ENCODE measurements at places on chromosomes 4 and X.

DNA sequence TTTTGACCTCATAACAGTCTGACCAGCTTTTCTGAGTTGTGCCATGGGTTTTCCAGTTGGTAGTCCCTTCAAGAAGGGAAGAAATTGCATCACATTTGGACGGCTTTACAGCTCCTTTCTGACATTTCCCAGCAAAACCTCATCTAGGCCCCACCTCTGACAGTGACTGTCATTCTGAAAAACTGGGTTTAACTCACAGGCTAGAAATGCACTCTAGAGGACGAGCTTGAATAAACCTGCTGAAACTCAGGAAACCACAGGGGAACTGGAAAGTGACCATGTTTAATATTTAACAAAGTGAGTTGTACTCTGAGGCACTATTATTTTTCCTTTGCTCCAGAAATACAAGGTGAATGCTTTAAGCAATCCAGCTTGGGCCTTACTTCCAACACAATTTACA, 434.3 kb upstream of the RASGEF1B start:
- DNase-seq, result no peak

GRCh38 chrX:38277136-38277535, 50.2 kb downstream of the RPGR start:
- no peak for DNase-seq

DNA sequence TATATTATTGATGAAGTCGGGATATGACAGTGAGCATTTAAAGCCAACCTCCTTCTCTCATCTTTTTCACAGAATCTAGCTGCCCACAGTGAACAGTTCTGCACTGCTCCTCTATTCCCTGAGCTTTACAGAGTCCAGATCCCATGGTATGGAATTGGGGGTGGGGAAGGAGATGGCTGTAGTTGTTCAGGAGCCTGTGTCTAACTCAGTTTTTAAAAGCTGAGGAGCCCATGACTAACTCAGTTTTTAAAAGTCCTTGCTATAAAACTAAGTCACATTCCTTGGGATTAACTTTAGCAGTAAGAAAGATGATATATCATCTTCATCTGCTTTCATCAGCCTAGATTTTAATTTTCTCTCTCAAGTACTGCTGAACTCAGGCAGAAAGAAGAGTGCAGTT, 96.4 kb upstream of the STIM2 start:
- DNase-seq, result no peak

- no peak for DNase-seq
Observed at GRCh38 chr4:131052646-131053045, 1956.7 kb downstream of the C4orf33 start.

- no peak for DNase-seq
Observed at GRCh38 chr4:131046821-131047220, 1950.9 kb downstream of the C4orf33 start.

DNA sequence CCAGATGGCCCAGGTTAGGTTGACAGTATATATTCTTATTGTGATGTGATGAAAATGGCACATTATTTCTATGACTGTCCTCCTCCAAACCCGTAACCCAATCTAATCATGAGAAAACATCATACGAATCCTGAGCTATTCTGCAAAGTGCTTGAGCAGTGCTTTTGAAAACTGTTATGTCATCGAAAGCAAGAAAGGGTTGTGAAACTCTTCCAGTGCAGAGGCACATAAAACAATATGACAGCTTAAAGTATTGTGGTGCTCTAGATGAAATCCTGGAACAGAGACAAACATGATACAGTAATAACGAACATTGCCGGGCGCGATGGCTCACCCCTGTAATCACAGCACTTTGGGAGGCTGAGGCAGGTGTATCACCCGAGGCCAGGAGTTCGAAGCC, 1648.0 kb downstream of the STIM2 start:
- no peak for DNase-seq

DNA sequence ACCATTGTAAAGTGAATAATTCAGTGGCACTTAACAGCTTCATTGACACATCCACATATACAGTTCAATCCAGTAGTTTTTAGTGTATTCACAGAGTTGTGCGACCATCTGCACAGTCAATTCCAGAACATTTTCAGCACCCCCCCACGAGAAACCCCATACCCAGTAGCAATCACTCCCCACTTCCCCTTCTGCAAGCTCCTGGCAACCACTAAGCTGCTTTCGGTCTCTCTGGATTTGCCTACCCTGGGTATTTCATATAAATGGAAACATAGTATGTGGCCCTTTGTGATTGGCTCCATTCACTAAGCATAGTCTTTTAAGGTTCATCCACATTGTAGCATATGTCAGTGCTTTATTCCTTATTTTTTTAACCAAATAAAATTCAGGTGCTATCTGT, 10.0 kb downstream of the MSL3 start:
- no peak for DNase-seq

DNA sequence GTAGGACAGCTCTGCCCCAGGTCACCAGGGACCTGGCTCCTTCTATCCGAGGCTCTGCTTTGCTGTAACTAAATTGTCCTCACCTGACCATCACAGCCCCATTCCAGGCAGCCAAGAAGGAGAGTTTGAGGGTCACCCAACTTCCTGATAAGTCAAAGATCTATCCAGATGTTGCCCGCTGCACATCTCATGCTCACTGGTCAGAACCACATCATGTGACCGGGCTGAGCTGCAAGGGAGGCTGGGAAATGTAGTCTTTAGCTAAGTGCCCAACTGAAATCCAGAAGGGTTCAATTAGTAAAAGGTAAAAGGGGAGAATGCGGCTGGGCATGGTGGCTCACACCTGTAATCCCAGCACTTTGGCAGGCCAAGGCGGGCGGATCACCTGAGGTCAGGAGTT, 18.4 kb downstream of the HMX1 start:
- no peak for DNase-seq

DNA sequence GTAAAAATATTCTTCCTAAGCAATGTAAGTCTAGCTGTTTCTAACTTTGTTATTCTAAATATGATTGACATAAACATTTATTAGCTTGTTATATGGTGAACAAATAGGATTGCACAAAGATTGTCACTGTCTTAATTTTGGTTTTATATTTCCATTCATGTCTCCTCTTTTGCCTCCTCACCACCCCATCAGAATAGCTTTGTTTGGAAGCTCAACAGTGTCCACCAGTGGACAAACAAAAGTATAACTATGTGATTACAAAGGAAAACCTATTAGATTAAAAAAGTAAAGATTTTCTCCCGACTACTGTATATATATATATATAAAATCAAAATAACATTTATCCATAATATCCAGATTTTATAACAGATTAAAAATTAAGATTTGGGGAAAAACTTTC, 468.2 kb downstream of the ZIC3 start:
- no peak for DNase-seq

GRCh38 chr4:147480891-147481576, at the start of gene EDNRA:
EDNRA (plus strand) TSS chr4:147481097; CDS start chr4:147485682, 4,585 bp downstream.
- no peak for DNase-seq

DNA sequence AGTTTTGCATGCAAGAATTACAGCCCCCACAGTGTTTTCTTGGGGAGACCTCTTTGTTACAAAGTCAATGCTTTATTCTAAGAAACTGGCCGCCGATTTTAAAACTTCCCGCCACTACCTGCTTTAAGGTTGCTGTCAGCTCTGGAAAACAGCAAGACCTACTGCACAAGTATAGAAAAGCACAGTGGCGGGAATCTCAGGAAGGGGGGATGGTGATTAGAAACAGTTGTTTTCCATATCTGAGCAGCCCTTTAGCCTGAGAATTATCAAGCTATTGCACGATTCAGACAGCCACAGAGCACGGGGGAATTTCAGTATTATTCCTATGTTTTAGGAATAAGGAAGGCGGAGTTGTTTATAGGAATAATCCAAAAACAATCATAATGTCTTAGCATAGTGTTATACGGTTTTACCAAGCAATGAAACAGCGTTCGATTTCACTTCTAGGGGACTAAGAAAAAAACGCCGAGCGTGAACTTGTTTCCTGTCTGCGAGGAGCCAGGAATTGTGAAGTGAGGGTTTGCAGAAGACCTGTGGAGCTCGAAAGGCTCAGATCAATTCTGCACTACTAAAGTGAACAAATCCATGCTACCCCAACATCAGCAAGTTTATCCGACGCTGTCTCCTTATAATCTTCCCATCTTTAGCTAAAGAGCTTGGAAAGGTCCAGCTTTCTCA, 81.3 kb downstream of the HMGN5 start:
- no peak for DNase-seq

GRCh38 chrX:30863974-30864373, 25.1 kb downstream of the TAB3 start:
- DNase-seq, result no peak

- DNase-seq, result no peak
Observed at GRCh38 chr4:82868572-82868971, 22.4 kb downstream of the SEC31A start.

DNA sequence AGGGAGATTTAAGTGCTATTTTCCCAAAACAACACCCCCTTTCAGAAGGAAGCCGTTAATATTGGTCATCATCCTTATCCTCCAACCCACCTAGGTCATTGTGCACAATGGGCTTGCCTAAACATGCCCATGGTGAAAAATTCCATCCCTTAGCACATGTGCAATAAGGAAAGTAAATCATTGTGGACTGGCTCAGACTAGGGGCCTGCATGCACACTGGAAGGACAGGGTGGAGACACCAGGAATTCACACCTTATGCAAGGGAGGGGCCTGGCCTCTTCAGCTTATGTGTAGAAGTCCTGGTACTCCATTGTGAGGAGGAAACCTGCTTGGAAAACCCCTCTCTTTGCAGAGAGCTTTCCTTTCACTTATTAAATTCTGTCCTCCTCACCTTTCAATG, 311.4 kb upstream of the NDST4 start:
- no peak for DNase-seq

- DNase-seq, result peak; percentile 2
Observed at GRCh38 chrX:97389761-97390192, 506.1 kb downstream of the RPA4 start.

- DNase-seq, result no peak
Observed at GRCh38 chr4:123517971-123518370, 121.4 kb downstream of the SPRY1 start.
